ENCODE measurements at places on chromosomes 2 and 18.

DNA sequence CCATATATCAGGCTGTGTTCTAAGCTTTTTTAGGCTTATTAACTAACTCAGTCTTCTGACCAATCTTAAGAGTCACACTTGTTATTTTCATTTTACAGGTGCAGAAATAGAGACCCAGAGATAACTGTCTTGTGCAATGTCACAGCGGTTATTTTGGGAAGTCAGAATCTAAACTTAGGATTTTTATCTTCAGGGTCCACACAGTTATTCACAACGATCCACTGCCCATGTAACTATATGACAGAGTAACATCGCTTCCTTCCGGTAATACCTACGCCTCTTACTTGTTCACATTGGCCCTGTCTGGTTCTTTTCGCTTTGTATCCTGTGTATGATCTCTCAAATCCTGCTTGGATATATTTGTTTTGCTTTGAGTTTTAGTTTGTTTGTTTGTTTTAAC, 631.7 kb downstream of the LRP1B start:
- no peak for DNase-seq

GRCh38 chr2:148959745-148960144, 78.8 kb upstream of the LYPD6B start:
- DNase-seq = no peak

DNA sequence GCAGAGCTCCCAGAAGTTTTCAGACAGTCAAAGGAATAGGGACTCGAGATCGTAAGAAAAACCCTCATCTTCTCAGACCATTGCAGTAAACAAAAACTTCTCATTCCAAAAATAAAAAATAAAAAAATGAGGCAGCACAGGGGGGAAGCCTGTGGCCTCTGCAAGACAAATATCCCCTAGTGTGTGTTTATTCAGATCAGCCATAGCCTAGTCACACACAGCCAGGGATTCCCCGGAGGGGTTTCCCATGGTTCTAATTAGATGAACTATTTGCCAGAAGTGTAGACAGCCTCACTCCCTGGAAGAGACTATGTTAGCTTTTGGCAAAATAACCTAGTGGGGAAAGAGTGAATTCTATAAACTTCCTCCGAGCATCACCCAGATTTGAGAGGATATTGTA, 122.9 kb upstream of the KLF7 start:
- DNase-seq = no peak

- DNase-seq = no peak
Observed at GRCh38 chr18:2654928-2655177, 673 bp upstream of the SMCHD1 start.

GRCh38 chr18:65235966-65236624, 514.7 kb upstream of the CDH7 start:
- DNase-seq = no peak

DNA sequence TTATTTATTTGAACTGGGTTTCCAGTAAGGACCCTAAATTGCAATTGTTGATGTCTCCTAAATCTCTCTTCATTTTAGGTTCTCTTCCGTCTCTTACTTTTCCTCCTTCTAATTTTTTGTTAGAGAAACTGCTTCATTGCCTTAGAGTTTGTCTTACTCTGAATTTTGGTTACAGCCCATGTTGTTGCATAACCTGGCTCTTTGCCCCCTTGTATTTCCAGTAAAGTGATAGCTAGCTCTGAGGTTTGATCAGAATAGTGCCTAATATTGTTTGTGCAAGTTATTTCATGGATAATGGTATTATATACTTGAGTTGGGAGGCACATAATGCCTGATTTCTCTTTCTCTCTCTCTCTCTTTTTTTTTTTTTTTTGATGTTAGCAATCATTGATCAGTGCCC, 71.8 kb downstream of the MGAT5 start:
- DNase-seq = no peak

DNA sequence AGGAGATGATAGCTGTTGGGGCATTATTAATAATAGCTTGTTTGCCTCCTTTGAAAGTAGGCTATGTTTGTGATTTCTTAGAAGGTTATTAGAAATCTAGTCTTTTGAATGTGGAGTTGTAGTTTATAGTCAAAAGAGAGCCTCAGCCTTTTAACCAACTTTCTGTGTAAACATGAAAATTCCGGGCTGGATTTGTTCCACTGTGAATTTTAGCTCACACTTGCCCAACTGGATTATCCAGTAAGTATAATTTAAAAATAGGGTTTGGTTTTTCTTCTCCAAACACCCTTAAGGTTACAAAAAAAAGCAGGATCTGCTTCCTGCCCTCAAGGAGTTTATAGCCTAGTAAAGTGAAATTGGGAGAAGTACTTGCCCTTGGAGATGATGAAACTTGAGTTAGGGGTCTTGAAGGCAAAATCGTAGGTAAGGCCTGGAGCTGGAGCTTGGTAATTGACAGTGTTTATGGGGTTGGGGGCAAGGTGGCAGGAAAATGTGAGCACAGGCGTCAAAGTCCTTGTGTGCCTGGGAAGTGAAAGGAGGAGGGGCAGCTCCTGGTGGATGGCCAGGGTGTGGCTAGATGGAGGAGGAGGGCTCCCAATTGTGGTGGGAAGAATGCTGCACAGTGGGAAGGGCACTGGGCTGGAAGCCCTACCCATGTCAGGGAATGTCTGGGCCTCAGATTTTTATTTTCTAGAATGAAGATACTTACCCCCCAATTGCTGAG, 21.3 kb downstream of the ITGA6 start:
- DNase-seq = no peak

DNA sequence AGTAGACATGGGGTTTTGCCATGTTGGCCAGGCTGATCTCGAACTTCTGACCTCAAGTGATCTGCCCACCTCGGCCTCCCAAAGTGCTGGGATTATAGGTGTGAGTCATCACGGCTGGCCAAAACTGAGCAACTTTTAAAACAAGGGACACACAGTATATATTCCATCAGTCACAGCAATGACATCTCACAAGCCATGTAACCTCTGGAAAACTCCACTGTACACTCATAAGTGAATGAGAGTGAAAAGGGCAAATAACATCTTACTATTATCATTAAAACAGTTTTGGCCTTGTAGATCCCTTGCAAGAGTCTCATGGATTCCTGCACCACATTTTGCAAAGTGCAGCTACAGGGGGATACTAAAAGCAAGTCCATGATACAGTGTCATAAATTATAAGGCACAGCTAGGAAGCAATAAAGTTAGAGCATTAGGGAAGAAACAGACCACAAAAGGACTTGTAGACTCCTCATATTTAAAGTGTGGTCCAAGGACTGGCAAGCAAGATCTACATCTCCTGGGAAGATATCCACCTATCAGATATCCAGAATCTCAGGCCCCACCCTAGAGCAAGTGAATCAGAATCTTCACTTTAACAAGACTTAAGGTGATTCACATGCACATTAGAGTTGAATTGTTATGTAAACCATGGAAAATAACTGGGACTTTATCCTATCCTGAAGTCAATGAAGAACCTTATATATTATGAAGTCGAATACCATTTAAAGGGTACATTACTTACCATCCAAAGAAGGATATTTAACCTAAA, 5.7 kb downstream of the SMC6 start:
- no peak for DNase-seq

DNA sequence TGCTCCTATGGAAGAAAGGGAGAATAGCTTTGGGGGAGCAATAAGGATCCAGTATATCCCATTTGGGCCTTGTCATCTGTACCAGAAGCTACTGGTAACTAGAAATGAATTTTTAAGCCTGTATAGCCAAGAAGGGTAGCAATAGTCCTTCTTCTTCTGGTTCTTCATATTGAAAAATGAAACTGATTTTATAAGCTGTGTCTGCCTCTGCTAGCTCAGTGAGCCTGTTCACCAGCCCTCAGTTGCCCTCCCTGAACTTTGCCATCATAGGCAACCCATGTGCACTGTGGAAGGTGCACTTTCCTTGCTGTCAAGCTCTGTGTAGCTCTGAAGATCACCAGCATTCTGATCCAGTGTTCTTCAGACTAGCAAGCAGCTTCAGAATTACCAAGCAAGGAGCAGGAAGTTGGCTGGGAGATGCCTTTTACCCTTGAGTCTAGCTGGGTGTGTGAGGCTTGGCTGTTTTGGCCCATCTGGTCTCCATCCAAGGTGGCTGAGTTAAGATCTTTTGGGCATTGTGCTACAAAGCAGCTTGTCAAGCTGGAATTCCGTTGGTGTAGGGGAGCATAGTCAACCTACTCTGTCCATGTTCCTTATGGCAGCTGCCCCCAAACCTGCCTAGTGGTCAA, 55.8 kb upstream of the MGAT5 start:
- DNase-seq = no peak

DNA sequence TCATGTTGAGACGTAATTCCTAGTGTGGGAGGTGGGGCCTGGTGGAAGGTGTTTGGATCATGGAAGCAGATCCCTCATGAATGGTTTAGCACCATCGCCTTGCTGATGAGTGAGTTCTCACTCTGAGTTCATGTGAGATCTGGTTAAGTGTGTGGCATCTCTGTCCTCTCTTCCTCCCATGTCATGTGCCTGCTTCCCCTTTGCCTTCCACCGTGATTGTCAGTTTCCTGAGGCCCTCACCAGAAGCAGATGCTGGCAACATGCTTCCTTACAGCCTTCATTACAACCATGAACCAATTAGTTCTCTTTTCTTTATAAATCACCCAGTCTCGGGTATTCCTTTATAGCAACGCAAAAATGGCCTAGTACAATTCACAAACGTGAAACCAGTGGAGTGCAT, 14.6 kb upstream of the MCM6 start:
- no peak for DNase-seq

- DNase-seq = no peak
Observed at GRCh38 chr18:59814891-59815290, 84.9 kb upstream of the PMAIP1 start.

DNA sequence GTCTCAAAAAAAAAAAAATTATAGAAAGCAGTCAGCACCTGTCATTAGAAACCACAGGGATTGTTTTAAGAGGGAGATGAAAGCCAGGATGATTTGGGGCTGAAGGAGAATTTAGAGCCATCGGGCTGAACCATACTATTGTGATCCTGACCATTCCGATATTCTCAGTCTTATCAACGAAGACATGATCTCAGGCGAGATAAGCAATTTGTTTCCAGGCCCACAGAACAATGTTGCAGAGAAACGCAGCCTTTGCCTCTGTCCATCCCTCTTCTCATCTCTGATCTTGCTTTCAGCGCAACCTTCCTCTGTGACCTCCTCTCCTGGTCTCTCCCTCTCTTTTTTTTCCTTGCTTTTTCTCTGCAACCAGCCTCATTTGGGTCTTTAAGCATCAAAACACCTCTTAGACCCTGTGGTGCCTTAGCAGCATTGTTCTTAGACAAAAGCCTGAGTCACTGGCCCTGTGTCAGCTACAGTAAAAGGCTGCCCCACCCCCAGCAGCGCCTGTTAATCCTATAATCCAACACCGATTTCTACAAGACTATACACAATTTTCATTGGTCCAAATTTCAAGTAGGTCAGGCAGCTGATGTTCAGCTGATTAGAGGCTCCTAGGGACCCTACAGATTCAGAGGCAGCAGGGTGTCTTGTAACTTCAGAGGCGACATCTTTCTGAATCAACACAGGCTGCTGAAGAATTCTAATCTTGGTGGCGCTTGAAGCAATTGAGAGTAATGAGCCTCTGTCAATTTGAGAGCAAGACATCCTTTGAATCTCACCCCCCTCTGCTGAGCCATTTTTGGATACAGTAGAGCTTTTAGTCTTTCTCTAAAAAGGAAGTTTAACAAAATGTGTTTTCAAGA, 206.0 kb downstream of the NCK2 start:
- DNase-seq = no peak

GRCh38 chr2:86254576-86255538, 55.6 kb downstream of the MRPL35 start:
- DNase-seq = no peak

Data from GM06990 (cell line).